Nephron progenitor cell (in vitro differentiated cells): ENCODE measurements at places on chromosomes 1 and 21.

DNA sequence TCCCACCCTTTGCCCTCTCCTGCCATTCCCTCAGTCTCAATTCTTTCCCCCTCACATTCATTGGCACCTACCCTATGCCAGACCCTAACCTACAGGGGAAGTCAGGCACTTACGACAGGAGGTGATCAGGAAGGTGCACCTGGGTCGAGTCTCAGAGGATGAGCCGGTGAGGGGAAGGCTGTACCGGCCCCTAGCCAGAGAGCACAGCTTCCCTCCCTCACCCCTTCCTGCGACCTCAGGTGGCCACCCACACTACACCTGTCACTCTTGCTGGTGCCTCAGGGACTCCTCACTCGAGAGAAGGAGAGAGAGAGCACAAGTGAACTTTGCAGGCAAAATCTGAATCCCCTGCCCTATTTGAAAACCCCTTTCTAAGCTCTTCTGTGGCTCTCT lies 1.7 kb upstream of the MYOM3 start:
- DNase-seq = no peak

- no peak for DNase-seq
These were observed 12.9 kb downstream of the DNAJC11 start for GRCh38 chr1:6688757-6689156.

DNA sequence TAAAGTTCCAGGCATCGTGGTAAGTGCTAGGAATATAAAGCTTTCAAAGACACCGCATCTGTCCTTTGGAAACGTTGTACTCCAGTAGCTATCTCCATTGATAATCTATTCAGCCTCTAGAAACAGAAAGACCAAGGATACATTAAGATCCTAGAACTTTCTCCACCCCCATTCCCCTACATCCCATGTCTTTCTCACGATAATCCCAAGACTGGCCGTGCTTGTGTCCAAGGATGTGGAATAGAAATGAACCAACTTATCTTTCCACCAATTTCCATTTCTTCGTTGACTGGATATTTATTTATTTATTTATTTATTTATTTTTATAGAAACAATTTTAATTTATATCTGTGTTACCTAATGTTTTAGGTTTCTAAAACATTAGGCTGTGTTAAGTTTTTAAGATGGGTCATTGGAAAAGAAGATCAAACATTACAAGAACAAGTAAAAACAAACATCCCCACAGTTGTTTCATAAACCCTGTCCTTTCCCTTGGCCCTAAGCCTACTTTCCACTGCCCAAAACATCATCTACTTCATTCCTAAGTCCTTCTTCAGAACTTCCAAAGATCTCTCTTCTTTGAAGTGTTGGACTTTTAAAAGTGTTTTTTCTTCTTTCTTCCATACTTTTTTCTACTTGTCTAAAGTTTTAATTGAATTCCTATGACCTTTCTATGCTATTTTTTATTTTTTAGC lies 39.7 kb downstream of the LRRC8C start:
- no peak for DNase-seq

DNA sequence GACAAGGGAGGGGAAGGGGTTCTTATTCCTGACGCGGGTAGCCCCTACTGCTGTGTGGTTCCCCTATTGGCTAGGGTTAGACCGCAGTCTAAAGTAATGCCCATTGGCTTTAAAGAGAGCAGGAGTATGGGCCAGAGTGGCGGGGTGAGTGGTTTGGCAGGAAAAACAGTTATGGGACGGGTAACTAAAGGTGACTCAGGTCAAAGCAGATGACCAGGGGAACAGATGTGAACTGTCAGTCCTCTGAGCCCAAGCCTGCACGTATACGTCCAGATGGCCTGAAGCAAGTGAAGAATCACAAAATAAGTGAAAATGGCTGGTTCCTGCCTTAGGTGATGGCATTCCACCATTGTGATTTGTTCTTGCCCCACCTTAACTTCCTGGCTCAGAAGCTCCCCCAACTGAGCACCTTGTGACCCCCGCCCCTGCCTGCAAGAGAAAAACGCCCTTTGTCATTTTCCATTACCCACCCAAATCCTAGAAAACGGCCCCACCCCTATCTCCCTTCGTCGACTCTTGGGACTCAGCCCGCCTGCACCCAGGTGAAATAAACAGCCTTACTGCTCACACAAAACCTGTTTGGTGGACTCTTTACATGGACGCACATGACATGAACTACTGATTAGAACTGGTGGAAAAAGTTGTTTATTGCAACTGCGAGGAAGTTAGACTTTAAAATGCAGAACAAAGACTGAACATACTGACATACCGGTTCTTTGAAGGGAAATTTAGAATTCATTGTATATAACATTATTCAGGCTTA lies 758 bp upstream of the ATAD3B start:
- no peak for DNase-seq

DNA sequence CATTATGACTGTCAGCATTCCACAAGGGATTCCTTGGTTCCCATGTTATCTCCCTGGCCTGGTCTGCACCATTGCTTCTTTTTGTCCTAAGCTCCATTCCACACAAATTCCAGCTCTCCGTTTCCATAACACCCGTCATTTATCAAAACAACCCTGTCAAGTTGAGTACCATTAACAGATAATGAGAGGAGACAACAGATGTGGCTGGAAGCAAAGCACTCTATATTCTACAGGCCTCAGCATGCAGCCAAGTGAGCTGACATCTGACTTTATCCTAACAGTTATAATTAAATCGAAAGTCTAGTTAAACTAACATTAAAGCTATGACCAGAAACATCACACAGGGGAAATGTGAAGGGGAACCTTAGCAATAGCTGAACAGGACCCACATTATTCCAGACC lies 110.4 kb downstream of the RERE start:
- DNase-seq = no peak

- DNase-seq = no peak
These were observed 64.2 kb downstream of the SERINC2 start for GRCh38 chr1:31476891-31477846.

DNA sequence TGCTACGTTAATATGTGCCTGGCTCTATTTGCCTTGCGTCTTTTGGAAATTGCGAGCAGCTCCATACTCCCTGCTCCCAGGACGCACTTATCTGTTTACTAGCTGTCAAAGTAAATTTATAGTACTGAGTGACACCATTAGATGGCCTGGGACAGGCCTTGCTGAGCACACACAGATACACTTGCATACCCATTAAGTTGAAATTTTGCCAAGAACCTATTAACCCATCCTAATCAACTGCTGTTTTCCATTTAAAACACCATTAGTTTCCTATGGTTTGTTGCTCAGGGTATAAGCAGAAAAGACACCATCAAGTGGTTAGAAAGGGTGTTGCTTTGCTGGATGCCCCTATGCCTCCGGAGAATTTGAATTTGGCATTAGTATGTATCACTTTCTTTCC lies 187.3 kb downstream of the SLC44A5 start:
- no peak for DNase-seq
